ENCODE measurements at places on chromosomes 6 and 20.

DNA sequence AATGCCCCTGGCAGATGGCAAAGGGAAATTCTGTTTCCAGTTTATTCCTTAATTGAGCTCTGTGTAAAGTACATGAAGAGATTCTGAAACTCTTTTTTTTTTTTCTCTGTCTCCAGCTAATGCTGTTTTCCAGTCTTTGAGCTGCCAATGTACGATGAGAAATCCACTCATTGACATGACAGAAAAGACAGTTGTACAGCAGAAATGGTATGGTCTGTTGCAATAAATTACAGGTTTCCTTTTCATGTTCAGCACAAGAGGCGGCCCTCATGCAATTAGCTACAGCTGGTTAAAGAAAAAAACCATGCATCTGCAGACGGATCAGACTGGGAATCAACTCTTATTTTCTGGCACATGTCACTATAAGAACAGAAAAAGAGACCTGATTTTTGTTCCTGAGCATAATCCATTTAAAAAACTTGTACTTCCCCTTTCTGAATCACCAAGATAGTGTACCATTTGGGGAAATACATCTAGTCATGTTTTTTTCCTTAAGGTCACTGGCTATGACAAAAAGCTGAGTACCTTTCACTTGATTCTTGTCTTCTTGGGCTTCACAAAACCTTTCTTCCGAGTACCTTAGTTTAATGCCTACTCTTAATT lies 289.8 kb upstream of the PREP start:
- DNase-seq: no peak

DNA sequence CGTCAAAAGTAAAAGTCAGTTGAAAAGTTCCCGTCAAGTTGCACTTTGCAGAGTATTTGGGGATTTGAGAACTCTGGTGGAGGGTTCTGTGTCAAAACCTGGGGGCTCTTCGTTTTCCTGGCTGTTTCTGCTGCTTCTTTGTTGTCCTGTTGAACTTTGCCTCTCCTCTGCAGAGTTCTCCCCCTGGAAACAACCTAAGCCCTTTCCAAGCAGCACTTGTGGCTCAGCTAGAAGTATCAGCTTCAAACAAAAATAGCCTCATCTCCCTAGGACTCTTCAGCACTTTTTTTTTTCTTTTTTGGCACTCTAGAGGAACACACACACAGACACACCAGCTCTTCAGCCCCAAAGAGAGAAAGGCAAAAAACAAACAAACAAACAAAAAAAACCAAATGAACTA lies at the start of gene TRDN:
Gene TRDN, minus strand, starts transcription at position 169 of the 400 bp plus-strand sequence. CDS start 175 bp downstream, outside the sequence.
- no peak for DNase-seq

- DNase-seq: no peak
Measured at GRCh38 chr6:17442196-17442595, 48.8 kb downstream of the CAP2 start.

- no peak for DNase-seq
Measured at GRCh38 chr6:35359744-35360348, 17.5 kb downstream of the PPARD start.

DNA sequence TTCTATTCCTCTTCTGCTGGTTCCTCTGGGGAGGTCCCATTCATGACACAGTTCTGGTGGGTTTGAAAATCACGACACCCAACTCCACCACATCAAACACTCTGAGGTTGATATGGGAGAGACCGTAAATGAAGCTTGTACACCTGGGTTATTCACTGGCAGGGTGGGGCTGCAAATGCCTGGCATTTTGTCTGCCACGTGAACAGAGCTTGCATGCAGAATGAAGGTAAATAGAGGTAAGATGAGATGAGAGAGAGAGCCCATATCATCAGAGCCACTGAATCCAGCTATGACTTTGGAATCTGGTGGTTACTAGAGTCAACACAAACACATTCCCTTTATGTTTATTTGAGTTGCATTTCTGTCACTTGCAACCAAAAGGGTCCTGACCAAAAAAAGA lies 97.4 kb downstream of the BANF2 start:
- no peak for DNase-seq

DNA sequence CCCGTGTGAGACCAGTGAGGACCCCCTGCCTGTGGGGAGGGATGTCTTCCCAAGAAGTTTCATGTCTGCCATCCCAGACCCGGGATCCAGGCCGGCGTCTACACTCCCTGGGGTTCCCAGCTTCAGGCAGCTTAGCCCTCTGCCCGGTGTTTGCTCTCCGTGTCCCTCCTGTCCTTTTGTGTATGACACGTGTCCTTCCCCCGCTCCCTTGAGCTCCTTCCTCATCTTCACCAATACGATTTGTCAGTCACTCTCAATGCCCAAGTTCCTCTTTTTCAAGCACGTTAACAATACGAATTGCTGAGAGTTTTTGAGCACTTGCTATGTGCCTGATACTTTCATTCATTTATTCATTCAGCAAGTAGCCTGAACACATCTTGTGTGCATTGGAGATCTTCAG lies 115.6 kb upstream of the PTPN1 start:
- no peak for DNase-seq

DNA sequence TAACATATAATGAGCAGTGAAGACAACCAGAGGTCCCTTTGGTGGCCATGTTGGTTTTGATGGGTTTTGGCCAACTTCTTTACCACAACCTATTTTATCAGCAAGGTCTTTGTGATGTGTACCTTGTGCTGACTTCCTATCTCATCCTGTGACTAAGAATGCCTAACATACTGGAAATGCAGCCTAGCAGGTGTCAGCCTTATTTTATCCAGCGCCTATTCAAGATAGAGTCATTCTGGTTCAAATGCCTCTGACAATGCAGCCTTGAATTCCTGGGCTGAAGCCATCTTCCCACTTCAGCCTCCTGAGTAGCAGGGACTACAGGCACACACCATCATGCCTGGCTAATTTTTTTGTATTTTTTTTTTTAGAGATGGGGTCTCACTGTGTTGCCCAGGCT lies 7.8 kb upstream of the TRIM38 start:
- DNase-seq: no peak

DNA sequence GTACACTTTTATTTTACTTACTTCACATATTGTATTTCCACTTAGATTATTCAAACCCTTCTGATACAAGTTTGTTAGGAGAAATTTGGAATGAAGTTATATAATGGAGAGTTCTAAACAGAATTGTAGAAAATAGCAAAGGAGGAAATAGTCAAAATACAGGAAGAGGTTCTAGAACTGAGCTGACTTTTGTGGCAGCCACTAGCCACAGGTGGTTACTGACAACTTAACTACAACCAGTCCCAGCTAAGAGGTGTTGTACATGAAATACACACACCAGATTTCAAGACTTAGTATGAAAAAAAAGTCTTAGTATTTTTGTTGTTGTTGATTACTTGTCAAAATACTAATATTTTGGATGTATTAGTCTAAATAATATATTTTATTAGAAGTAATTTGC lies 727.4 kb upstream of the CITED2 start:
- no peak for DNase-seq

DNA sequence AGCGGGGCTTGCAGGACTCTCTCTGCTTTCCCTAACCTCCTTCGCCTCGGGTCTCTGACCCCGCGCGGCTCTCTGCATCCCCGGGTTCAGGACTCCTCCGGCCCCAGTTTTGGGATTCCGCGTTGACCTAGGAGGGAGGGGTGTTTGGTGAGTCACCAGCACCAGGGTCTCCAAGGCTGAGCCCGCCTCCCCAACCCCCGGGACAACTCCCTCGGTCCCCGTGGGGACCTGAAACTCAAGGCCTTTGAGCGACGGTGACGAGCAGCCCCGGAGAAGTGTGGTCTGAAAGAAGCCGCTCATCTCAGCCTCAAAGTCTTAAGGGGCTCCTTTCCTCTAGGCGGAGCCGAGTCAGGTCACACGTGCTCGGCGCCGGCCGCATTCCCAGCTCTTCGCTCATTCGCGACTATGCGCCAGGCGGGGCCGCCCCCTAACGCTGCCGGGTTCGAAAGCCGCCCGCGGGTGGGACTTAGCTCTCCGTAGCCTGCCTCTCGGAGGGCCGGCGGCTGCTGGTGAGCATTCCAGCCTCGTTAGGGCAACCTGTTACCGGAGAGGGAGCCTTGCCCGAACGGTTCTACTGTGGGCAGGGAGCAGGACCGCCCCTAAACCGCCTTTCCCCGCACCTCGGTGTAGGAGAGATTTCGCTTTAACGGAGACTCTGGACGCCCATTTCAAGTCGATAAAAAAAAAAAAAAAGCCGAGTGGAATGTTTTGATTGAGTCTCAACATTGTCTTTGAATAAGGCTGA lies 3.0 kb upstream of the PRDM13 start:
- no peak for DNase-seq

GRCh38 chr6:36460916-36461315 lies 18.1 kb downstream of the KCTD20 start:
- no peak for DNase-seq

GRCh38 chr20:11564491-11564890 lies 353.2 kb upstream of the BTBD3 start:
- no peak for DNase-seq

GRCh38 chr6:154403788-154404187 lies 47.2 kb upstream of the IPCEF1 start:
- DNase-seq: no peak

- no peak for DNase-seq
Measured at GRCh38 chr6:91167846-91168245, 581.0 kb upstream of the MAP3K7 start.

DNA sequence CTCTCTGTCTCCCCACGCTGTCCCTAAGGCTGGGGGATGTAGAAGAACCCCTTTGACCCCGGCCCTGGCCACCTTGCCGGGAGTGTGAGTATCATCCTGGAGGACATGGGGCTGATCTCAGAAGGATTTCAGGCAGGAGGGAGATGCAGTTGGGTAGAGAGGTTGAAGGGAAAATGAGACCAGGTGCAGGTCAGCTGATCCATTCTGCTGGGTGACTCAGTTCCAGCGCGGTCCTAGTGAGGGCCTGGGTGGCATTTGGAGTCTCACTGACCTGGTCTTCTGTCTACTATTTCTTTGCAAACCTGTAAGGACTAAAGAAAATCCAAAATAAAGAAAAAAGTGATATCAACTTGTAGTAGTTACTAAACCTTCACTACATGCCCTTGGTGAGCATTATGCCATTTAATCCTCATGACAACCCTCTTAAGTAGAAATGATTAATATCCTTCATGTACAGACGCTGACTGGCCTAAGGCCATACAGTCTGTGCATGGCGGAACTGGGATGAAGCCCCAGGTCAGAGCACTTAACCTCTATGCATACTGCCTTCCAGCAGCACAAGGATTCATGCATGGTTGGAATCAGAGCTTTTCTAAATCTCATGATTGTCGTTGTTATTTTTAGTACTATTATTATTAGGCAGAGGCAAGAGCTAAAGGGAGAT lies 106.3 kb downstream of the ZDHHC14 start:
- no peak for DNase-seq

- DNase-seq: no peak
Measured at GRCh38 chr20:20743511-20744169, 31.2 kb upstream of the RALGAPA2 start.

GRCh38 chr6:121680058-121680457 lies 244.6 kb downstream of the GJA1 start:
- DNase-seq: no peak

- no peak for DNase-seq
Measured at GRCh38 chr6:3052481-3053230, 15.6 kb upstream of the RIPK1 start.

DNA sequence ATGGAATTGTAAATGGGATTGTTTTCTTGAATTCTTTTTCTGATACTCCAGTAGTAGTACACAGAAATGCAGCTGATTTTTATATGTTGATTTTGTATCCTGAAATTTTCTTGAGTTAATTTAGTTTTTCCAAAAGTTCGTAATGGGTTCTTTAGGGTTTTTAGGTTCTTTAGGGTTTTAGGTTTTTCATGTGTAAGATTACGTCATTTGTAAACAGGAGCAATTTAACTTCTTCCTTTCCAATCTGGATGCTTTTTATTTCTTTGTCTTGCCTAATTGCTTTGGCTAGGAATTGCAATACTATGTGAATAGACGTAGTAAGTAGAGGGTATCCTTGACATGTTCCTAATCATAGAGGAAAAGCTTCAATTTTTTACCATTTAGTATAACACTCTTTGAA lies 568.6 kb downstream of the MMUT start:
- no peak for DNase-seq

DNA sequence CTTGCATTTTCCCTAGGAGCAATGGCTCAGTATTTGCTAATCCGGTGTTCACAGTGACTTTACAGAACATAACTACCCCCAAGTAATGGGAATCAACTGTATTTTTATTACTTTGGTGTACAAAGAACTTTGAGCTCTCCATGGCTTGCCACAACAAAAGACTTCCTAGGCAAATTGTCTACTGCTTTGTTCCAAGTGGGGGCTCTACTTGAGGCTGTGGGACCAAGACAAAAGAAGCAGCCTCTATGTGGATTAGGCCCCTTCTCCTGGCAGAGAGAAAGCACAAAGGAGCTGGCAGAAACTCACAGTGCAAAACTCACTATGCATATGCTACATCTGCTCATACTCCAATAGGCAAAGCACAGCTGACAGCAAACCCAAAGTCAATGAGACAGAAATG lies 853 bp downstream of the WFDC8 start:
- DNase-seq: no peak

- no peak for DNase-seq
Measured at GRCh38 chr6:30988209-30988825, 4.8 kb downstream of the MUC21 start.

GRCh38 chr20:32457479-32457986 lies 99.4 kb downstream of the ASXL1 start:
- DNase-seq: no peak

DNA sequence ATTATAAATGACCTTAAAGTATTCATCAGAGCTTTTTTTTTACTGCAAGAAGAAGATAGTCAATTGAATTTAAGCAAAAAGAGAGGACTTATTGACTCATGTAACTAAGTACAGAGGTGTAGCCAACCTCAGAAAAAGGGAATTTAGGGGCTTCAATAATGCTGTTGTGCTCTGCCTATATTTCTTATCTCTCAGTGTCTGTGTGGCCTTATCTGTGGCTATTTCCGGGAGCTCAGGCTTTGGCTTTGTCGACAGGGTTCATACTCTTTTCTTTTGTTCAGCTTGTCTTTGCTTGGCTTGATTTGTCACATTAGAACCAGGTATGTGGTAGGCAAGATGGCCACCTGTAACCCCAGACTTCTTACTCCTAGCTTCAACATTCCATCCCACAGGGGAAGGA lies 38.6 kb upstream of the FABP7 start:
- no peak for DNase-seq

DNA sequence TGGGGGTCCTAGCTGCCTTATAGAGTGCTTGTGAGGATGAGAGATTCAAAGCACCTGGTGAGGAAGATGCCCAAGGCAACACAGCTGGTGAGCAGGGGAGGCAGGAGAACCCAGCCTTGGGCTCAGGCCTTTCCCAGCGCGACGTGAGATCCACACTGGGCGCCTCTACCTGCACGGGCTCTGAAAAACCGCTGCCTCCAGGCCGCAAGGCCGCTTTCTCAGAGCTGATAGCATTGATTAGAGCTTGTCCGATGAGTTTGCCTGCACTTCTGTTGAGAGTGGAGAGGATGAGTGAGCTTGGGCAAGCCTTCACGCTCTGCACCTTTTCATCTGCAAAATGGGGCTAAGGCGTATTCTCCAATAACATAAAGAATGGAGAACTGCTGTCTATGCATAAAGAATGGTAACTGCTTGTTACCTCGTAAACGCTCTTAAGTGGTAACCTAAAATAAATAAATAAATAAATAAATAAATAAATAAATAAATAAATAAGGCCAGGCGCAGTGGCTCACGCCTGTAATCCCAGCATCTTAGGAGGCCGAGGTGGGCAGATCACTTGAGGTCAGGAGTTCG lies 916 bp downstream of the PABPC1L start:
- no peak for DNase-seq
